ENCODE measurements at places on chromosomes 12 and 14.

DNA sequence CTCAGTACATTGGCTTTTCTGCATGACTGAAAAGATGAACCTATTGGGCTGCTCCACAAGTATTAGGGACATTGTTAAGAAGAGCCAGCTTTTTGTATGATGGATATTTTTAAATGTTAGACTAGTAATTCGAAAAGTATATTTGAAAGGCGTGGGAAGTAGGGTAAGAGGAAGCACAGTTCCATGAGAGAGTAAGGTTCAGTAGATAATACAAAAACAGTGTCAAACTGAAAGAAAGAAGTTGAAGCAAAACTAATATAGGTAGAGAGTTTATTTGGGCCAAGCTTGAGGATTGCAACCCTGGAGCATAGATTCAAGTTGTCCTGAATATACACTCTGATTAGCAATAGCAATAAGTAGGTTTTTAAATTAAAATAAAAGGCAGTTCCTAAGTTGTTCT, 193.9 kb downstream of the RASSF9 start:
- DNase-seq: no peak

GRCh38 chr12:80100591-80100990, 1.3 kb downstream of the OTOGL start:
- DNase-seq: no peak

- DNase-seq: no peak
These were observed 27.7 kb downstream of the GPR68 start for GRCh38 chr14:91216731-91217226.

- DNase-seq: peak; percentile 94
These were observed 35.6 kb downstream of the AACS start for GRCh38 chr12:125100551-125101434.

DNA sequence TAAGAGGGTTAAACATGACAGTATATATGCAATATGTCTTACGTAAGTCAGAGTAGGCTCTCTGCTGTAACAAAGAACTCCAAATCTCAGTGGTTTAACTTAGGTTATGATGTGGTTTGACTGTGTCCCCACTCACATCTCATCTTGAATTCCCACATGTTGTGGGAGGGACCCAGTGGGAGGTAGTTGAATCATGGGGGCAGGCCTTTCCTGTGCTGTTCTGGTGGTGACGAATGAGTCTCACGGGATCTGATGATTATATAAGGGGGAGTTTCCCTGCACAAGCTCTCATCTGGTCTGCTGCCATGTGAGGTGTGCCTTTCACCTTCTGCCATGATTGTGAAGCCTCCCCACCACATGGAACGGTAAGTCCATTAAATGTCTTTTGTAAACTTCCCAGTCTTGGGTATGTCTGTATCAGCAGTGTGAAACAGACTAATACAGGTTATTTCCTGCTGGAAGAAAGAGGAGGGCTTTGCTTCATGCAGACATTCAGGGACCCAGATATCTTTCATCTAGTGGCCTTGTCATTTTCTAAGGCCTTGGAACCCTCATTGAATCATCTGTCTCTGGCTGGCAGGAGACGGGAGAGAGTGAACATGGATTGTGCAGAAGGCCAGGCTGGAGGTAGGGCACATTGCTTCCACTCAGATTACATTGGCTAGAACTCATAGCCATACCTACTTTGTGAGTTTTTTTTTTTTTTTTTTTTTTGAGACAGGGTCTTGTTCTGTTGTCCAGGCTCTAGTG, 96.1 kb downstream of the CRADD start:
- DNase-seq: peak; percentile 88

DNA sequence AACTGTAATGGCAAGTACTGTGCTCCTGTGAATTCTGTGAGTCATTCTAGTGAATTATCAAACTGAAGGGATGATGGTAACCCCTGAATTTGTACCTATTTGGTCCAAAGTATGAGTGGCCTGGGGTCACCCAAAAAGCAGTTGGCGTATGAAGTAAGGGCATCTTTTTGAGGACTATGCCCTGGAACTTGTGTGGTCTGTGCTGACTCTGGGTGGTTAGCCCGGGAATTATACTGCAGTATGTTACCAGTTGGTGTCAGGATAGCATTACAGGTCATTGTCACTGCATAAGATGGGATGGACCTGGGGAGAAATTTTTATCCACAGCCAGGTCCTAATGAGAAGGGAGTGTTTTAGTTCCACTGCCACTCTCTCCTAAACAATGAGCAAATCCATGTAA, 174.7 kb downstream of the SSPN start:
- peak; percentile 2 for DNase-seq

DNA sequence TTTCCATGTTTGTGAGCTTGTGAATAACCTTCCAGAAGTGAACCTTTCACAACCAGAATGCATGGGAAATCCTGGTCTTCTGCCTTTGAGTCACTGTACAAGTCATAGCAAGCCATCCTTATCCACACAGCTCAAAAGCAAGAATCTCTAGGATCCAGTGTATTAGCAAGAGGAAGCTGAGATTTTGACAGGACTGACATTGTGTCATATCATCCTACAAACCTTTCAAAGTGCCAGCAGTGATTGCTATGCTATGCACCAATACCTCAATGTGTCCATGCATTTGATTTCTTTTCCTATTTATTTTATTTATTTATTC, 13.5 kb upstream of the NRDE2 start:
- DNase-seq: peak; percentile 39

DNA sequence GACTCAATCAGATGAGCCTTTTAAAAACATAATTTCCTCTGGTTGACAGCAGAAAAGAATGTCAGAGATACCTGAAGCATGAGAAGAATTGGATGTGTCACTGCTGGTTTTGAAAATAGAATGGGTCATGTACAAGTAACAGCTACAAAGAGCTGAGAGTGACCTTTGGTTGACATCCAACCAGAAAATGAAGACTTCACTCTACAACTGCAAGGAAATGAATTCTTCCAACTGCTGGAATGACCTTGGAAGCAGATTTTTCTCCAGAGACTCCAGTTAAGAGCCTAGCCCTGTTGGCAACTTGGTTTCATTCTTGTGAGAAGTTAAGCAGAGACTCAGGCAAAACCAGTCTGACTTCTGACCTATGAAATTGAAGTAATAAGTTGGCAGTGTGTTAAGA, 505.9 kb downstream of the SLC16A7 start:
- no peak for DNase-seq
